ENCODE measurements at places on chromosomes 6 and 20.

DNA sequence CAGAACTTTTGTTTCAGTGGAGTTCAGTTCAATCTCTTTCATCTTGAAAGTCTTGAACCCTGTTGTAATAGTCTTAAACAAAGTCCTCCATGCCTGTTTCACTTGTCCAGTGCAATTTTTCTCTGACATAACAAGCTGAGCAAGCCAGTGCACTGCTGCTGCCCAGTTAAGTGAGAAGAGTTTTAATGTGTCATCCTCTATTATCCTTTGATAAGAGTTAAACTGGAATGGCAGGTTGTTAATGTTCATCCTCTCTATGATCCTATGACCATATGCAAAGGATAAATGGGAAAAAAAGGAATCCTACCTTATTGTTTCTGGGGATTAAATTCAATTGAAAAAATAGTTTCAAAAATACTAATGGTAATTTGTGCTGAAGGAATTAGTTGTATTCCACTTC, 197.5 kb downstream of the FRK start:
- DNase-seq: no peak

DNA sequence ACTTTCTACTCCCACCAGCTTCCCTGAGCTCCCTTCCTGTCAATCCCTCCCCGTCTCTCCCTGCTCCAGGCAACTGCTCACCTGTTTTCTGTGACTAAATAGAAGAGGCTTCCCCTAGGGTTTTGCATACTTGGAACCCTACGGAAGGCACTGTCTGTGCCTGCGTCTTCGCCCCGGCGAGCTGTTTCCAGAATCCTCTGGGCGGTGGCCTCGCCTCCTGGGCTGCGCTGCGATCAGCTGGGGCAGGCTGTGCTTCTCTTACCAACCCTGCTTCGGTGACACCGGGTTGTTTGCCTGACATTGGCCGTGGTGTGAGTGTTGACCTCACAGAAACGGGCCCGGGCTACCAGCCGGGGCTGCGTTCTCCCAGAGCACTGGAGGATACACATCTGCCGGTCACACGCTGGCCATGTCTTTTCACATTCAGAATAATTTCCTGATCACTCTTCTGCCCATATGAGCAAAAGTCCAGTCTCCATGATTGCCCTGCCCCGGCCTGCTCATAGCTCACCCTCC, 29.4 kb upstream of the CCR6 start:
- no peak for DNase-seq

DNA sequence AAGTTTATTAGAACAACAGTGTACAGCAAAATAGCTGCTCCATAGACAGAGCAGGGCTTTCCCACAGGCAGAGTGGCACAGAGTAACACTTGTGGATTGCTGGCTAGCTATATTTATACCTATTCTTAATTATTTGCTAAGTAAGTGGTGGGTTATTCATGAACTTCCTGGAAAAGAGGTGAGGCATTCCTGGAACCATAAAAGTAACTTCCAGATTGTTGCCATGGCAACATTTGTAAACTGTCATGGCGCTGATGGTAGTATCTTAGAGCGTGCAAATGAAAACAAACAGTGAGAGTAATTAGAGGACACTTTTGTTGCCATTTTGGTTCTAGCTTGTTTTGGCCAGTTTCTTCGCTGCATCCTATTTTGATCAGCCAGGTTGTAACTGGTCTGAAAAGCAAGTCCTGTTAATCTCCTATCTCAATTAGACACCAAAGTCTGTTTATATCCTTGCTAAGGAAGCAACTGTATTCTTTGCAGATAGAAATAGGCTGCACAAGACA, 23.9 kb downstream of the DEFB114 start:
- no peak for DNase-seq

- no peak for DNase-seq
These were observed 470.6 kb upstream of the AGPAT4 start for GRCh38 chr6:161744211-161745067.

DNA sequence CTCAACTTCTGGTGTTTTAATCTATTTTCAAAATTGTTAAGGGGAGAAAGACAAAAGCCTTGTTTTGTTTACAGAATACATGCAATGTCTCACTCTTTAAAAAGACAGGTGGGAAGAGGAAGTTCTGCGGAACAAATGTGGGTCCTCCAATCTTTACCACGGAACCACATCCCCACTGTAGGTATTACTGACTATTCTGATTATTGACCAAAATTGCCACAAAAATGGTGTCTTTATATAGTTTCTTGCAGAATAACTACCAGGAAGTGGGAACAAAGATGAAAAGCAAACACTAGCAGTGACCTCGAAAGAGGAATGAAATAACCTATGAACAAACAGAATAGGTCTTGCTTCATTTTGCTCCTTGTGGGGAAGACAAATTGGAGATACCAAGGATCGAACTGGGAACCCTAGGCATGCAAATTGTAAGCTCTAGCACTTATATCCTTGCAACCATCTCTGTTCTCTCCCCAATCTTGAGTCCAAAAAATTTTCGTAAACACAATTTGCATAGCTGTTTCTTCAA, 106.7 kb downstream of the GPX5 start:
- no peak for DNase-seq

DNA sequence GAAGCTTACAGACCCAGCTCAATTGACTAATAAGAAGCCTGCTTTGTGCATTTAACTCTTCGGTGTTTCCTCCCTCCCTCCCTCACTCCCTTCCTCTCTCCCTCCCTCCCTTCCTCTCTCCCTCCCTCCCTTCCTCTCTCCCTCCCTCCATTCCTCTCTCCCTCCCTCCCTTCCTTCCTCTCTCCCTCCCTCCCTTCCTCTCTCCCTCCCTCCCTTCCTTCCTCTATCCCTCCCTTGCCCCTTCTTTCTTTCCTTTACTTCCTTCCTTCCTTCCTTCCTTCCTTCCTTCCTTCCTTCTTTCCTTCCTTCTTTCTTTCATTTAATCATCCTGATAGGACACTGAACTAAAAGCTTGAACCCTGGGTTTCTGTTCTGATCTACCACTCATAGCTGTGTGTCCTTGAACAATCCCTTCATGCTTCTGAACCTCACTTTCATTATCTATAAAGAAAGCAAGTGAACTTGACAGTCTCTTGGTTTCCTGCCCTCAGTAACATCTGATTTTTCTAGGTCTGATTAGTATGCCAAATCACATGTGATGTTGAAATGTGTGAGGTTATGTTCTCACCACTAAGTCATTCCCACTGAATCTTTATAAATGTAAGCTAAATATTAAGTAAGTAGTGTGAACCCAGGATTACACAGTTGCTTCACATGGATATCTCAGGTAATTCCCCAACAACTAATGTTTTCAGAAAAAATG, 132.3 kb upstream of the BMP2 start:
- DNase-seq: no peak

GRCh38 chr20:61762167-61762710, 303.4 kb downstream of the TAF4 start:
- no peak for DNase-seq

- no peak for DNase-seq
These were observed 88.7 kb downstream of the SNAP25 start for GRCh38 chr20:10307359-10307735.

- no peak for DNase-seq
These were observed 65.5 kb upstream of the BHLHE23 start for GRCh38 chr20:63072231-63072791.

- no peak for DNase-seq
These were observed 15.6 kb downstream of the SNRPC start for GRCh38 chr6:34772940-34773339.

Data from hippocampal formation (tissue), 2 donors.